ENCODE measurements at places on chromosomes 6 and 20.

DNA sequence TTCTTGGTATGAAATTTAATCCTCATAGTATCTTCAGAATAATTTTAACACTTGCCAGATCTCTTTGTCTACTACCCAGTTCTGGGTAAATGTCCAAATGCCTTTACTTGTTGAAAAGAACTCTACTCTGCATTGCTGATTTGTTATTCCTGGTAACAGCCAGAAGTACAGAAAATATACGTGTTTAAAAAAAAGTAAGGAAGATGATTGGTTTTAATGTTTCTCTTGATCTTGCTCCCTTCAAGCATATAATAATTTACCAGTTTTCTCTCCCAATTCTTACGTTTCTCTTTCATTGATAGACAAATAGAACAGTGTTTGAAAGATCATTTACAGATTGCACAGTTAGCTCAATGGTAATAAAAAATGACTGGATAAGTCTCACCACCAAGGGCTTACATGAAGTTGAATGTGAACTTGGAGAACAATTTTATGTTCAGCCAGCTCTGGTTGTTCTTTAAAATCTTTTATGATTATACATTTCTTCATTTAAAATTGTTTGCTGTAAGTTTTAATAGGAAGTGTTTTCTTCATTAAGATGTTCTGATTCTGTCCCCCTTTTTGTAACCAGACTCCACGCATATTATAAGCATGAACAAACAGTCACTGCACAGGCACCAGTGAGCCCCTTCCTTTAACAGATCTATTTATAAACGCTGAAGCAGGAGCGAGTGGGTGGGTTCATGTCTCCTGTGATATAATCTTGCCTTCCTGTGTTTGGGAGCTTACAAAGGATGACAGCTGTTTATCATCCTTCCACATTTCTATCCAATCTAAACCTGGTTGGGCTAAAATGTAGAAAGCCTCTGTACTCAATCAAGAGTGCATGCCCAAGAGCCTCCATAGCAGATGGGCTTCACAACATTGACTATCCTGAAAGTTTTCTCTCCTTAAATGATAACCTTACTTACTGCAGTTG is 299.5 kb downstream of the PRL start:
- no peak for DNase-seq

DNA sequence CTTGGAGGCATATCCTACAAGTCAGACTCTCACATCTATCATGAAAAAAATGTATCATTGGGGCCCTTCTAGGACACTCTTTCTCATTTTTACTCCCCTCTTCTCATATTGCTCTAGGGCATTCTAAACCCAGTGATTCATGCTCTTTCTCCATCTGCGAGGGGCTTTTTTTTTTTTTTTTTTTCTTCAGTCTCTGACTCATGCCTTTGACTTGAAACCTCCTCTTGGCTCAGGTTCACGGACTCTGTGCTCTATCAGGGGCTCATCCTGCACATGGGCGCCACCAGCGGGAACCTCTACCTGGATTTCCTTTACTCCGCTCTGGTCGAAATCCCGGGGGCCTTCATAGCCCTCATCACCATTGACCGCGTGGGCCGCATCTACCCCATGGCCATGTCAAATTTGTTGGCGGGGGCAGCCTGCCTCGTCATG is 17.8 kb downstream of the SLC22A1 start:
- peak; percentile 49 for DNase-seq

DNA sequence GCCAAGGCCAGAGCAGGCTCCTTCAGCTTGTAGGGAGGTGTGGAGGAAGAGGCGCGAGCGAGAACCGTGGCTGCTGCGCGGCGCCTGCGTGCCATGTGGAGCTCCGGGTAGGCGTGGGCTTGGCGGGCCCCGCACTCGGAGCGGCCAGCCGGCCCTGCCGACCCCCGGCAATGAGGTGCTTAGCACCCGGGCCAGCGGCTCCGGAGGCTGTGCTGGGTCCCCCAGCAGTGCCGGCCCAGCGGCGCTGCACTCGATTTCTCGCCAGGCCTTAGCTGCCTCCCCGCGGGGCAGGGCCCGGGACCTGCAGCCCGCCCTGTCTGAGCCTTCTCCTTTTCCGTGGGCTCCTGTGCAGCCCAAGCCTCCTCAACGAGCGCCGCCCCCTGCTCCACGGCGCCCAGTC is 32.9 kb upstream of the SIRT5 start:
- no peak for DNase-seq

DNA sequence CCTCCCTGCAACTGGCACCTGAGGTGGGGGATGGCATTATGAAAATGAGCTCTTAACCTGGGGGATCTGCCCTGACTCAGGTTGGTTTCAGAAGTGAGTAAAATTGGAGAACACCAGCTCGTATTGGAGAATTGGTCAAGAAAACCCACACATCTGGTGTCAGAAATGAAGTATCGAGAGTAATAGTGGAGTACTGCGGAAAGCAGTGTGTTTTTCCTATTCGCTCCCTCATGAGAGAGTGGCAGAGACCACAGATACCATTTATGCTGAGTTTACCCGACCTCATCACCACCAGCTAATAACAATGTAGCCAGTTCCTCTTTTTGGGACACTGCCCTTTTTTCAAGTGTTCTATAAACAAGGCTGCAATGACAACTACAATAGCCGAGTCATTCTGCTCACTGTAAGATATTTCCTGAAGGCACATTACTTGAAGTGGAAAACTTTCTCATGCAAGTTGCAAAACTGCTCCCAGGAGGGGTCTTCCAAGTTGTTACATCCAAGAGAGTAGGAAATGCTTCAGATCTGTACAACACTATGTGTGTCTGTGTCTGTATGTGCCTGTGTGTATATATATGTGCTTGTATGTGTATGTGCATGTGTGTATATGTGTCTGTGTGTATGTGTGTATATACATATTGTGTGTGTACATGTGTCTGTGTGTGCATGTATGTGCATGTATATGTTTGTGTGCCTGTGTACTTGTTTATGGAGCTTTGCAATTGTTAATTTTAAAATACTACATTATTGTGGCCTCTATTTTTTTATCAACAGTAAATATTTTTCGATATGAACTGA is 106.0 kb upstream of the CST7 start:
- no peak for DNase-seq

DNA sequence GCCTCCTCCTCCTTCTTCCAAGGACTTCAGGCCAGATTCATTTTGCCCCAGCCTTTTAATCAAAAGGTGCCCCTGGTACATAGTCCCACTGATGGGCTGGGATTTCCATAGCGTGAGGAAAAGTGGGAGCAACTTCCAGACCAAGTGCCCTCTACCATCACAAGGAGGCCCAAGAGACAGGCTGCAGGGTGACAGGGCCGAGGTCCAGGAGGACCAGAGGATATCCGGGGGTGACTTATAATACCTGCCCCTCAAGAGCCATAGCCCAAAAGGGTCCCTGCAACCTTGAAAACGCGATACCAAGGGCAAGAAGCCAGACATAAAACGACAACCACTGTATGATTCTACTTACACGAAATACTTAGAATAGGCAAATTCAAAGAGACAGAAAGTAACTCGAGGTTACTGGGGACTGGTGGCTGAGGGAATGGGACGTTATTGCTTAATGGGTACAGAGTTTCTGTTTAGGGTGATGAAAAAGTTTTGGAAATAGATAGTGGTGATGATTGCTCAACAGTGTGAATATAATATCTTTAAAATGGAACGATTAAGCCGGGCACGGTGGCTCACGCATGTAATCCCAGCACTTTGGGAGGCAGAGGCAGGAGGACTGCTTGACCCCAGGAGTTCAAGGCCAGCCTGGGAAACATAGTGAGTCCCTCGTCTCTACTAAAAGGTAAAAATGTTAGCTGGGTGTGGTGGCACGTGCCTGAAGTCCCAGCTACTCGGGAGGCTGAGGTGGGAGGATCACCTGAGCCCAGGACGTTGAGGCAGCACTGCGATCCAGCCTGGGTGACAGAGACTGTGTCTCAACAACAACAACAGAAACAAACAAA is 71.9 kb downstream of the NOL4L start:
- no peak for DNase-seq

DNA sequence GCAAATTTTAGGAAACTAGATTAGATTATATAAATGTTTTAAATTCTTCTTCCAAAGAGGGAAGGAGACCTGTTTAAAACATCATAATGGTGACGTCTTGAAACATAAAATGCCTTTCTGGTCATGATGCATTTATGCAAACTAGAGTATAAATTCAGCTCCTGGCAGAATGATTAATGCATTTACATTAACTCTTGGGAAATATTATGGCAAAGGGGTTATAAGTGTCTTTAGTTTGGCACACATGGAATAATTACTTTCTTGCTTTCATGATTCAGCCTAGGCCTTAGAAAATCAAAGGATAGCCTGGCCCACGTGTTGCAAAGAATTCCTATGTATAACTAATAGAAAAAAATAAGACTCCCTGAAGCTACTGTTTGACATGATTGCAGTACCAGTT is 639.2 kb downstream of the RFPL4B start:
- DNase-seq = no peak

GRCh38 chr6:158843751-158844683 is 24.8 kb upstream of the EZR start:
- no peak for DNase-seq

DNA sequence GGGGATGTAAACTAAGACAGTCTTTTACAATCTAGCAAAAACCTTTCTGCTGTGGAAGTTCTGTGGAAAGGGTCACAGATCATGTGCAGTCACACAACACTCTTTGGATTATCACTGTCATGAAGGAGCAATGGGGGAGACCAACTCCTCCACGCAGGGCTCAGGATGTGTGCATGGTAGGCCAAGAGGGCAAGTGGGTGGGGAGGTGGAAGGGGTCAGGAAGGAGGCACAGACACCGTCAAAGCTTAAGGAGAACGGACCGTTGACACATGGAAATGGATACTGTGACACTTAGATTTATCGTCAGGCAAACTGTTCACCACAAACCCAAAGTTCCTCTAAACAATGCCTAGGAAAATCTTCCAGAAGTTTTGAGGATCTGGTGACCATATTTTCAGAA is 215.8 kb downstream of the PAX1 start:
- no peak for DNase-seq

- DNase-seq = no peak
Measured at GRCh38 chr20:51702556-51702955, 65.6 kb downstream of the ATP9A start.

GRCh38 chr6:128757961-128758360 is 125.0 kb upstream of the LAMA2 start:
- DNase-seq = no peak

- DNase-seq = no peak
Measured at GRCh38 chr20:47800623-47801022, 15.3 kb upstream of the SULF2 start.

DNA sequence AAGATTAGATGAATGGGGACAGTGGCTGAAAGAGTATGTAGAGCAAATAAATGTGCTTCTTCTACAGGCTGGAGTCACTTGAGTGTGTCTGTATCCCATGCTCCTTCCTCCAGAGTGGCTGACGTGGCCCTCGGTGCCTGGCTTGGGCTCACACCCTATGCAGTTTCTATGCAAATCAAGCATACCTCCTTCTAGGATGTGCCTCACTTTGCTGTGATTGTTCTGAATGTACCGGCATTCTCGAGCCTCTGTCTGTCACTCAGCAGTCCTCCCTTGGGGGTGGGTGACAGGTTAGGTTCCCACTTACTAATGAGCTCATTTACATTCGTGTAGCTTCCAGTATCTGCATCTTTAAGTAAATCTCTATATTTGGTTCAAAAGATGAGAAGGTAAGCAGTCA is 55.1 kb upstream of the HDDC2 start:
- no peak for DNase-seq

- no peak for DNase-seq
Measured at GRCh38 chr6:167744681-167745669, 81.7 kb upstream of the AFDN start.

- no peak for DNase-seq
Measured at GRCh38 chr6:95545226-95545625, 32.1 kb upstream of the MANEA start.

- no peak for DNase-seq
Measured at GRCh38 chr20:48431653-48432493, 395.9 kb downstream of the PREX1 start.

DNA sequence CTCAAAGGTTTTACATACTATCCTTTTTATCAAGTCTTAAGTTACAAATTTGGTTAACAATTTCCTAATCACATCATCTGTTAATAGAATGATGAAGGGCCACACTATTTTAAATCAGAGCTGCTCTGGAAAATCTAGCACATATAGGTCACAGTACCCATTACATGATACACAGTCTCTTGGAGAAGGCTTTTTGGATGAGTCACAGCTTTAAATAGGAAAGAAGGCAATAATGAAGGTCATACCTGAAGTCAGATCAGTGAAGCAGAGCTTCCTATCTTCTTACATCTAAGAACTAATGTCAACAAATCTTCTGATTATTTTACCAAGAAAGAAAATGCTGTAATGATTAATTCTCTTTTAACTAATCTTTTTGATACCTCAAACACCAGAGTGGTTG is 248.5 kb downstream of the BTBD9 start:
- no peak for DNase-seq

DNA sequence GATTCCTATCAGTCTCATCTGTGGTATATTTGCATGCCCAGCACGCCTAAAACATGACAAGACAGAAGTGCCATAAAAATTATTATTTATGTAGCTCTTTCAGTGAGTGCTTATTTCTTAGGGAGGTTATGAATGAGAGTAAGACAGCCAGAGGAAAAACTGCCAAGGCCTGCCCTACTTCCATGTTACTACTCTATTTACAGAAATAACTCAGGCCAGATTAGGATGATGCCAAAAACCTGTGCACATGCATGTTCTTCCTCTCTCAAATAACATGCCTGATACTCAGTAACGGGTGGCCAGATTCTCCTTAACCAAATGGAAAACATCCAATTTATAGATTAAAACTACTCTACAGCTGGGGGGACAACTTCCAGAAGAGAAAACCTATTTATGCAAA is 45.7 kb downstream of the ILRUN start:
- no peak for DNase-seq
